ENCODE measurements at places on chromosomes 4 and X.

DNA sequence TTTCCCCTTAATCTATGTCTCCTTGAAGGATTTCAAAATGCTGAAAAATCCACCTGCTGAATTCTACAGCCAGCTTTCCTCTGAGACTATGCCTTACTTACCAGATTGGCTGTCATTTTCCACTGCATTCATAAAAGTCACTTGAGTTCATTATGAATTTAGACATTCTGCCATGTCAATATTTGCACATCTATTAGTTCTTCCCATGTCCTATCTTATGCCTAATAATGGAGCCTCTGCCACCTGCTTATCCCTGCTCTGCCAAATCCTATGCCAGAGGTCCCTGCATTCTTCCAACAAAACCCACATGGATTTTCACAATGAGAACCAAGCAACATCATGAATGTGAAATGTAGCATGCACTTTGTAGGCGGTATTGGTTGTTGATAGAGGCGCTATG is 42.6 kb downstream of the GASK1B start:
- no peak for DNase-seq

- no peak for DNase-seq
Measured at GRCh38 chr4:78627046-78627965, 75.7 kb downstream of the ANXA3 start.

DNA sequence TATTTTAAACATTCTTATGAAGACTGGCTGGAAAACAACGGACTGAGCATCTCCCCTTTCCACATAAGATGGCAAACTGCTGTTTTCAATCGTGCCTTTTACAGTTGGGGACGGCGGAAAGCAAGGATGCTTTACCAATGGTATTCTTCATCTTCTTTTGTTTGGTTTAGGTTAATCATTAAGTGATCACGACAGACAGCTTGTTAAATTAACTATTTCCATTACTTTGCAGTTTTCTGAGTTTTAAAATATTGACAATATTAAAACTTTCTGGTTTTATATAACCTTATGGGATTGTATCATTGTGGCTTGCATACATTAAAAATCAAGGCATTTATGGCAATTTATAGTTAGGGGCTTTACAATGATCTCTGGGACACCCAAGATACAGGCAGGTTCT is 3.8 kb downstream of the MBTPS2 start:
- DNase-seq, result no peak

GRCh38 chr4:76198411-76199237 is 15.0 kb downstream of the SCARB2 start:
- DNase-seq, result no peak

DNA sequence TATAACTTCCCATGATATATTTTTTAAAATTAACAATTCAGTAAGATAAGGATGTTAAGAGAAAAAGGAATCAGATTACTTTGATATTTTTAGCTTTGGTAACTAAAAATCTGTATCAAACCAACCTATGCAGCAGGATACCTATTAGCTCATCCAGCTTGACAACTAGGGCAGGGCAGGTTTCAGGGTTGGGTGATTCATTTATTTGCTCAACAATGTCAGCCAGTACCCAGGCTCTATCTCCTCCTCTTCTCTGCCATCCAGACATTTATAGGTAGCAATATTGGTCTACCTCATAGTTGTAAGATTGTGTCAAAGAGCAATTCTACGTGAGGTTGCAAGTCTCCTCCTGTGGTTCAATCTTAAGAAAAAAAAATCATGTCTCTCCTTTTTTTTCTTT is 421.9 kb downstream of the ANKRD50 start:
- no peak for DNase-seq
